ENCODE measurements at places on chromosomes 2 and 18.
A peak's percentile ranks its signal among the peaks of the same experiment; 100 is the strongest.

GRCh38 chr2:43749583-43749982 is 24.3 kb upstream of the DYNC2LI1 start:
- no peak for DNase-seq

GRCh38 chr2:213129311-213129710 is 22.1 kb downstream of the IKZF2 start:
- DNase-seq: peak; percentile 59

DNA sequence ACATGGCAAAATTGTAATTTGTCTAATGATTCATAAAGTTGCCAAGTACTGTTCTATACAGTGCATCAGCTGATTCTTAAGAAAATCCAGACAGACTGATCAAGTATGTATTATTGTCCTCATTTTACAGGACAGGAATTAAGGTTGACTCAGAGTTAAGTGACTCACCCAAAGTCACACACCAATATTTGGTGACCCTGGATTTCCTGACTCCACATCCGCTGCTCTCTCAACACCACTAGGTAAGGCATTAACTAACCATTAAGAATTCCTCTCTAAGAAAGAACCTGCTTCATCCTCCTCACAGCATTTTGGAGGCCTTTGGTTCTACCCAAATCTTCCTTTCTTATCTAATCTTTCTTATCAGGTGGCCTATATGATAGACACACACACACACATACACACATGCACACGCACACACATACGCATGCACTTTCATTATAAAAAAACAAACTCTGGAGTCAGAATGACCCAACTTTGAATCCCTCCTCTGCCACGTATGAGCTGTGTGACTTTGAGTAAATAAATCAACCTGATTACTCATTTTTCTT is 150.8 kb downstream of the ANKRD44 start:
- DNase-seq: peak; percentile 81

GRCh38 chr2:177579486-177580036 is 187.0 kb downstream of the AGPS start:
- DNase-seq: no peak

DNA sequence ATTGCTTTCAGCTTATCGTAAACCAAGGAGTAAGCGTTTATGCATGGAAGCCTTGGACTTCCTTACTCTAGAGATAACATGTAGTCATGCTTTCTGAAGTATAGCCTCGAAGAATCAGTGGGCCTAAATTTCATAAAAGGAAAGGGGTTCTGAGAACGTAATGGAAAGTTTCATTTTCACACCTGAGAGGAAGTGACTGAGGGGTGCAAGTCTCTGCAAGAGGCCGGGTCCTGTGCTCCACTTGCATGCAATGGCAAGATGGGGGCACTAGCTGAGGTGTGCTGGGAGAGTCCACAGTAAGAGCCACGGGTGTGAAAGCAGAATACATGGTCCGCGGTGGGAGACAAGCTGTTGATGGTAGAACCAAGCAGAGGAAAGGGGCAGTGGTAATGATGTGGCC is 36.5 kb upstream of the C1D start:
- no peak for DNase-seq

DNA sequence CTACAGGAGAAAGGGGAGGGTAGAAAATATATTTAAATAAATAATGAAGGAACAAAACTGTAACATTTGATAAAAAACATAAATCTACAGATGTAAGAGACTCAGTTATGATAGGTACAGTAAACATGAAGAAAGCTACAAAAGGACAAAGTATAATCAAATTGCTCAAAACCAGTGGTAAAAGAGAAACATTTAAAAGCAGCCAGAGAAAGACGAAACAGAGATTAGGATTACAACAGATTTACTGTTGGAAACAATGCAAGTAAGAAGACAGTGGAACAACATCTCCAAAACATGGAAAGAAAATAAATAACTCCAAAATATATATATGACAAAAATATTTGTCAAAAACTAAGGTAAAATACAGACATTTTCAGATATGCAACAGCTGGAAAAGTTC is 307.7 kb upstream of the REV1 start:
- no peak for DNase-seq

- no peak for DNase-seq
These were observed 11.4 kb upstream of the NDUFV2 start for GRCh38 chr18:9091066-9091476.

- DNase-seq: no peak
These were observed 198.9 kb downstream of the ACKR3 start for GRCh38 chr2:236768393-236769140.
